NCI-H1092 (cell line): ENCODE measurements at places on chromosomes 3 and 15.

DNA sequence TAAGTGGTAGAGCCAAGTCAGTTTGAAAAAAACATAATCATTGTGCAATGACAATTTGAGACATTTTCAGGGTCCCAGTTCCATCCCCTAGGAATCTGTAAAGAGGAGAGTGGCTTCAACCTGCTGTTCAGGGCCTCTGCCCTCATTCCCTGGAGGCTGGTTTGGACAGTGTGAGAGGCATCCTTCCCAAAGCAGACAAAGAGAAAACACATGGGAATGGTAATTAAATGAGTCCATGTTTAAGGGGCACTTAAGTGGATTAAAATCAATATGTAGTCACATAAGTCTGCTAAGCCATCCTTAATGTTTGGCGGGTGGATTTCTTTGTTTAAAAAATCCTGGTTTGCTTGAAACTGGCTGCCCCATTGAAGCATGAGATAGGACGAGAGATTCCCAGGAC, 146.3 kb upstream of the CTDSPL start:
- DNase-seq, result no peak

GRCh38 chr15:58760385-58761009, 10.6 kb upstream of the MINDY2 start:
- no peak for DNase-seq

- DNase-seq, result no peak
Measured at GRCh38 chr3:8327739-8328138, 173.9 kb upstream of the LMCD1 start.

- DNase-seq, result no peak
Measured at GRCh38 chr15:41417418-41418195, 712 bp downstream of the RTF1 start.

DNA sequence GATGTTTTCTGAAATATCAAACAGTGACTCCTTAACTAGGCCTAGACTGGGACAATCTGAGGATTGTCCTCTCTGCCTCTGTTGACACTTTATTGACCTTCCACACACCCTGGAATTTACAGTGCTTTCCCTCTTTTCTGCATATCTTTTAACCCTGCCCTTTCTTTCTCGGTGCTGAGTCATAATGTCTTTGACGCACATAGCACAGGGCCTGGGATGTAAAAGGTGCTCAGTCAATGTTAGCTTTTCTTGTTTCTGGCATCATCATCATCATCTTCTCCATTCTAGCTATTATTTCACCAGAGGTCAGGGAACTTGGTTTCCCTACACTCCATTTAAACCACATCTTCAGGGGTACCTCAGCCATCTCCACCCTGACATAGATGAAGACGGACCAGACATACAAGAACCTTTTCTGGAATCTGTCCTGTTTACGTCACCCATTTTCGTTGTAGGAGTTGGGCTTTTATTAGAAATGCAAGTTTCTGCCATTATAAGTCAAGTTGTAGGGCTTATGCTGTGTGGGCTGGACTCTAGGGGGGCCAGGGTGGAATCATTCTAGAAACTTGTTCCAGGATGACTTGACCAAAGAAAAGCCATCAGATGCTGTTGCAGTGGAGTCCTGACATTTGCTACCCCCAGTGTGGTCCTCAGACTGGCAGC, 46.6 kb downstream of the ZBTB38 start:
- DNase-seq, result no peak

DNA sequence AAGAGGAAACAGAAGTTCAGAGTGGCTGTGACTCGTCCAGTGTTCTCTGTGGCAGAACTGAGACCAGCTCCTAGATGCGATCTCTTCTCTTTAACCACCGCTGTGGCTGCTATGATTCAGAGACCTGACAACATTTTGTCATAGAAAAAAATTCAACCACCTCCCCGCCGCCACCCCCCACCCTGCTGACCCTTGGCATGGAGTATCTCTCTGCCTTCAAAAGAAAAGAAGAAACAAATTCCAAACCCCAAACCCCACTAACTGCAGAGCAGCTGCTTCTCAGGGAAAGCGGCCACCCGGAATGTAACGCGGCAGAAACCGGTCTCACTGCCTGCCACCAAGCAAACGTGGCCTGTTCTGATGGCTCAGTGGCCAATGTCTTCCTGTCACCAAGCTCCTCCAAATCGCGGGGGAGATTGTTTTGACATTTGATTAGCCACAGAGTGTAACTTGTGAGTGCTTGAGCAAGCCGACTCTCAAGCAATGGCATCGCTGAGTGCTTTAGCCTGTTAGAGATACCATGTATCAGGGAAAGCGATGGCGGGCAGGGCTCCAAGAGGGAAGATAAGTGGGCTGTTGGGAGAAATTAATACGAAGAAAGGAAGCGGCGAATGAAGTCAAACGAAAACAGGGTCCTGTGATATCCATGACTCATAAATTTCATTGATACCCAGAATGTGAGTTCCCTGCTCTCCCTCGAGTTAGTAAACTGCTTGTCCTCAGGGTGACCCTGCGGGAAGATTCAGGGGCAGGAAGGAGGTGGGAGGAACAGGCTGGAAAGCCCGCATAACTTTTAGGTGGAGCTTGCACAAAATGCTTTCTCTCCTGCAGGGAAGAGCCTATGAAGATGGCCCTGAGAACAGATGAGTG, 44.8 kb upstream of the TLE3 start:
- no peak for DNase-seq

DNA sequence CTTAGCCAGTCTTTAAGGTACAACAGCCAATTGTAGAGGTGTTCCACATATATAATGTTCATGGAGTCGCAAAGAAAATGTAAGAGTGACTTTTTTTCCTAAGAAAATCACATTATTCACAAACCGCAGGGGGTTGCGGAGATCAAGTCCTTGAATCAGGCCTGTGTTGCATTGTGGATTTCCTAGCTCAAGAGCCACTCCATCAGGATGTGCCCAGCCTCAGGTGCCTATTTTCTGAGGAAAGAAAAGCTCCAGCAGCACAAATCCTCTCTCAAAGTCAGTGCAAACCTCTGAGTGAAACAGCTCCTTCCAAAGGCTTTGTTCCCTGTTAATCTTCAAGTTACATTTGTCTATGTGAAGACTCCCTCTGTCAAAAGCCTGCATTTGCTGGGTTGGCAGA, 349.4 kb downstream of the CLSTN2 start:
- DNase-seq, result no peak

GRCh38 chr3:29854821-29855220, 574.0 kb downstream of the RBMS3 start:
- no peak for DNase-seq

DNA sequence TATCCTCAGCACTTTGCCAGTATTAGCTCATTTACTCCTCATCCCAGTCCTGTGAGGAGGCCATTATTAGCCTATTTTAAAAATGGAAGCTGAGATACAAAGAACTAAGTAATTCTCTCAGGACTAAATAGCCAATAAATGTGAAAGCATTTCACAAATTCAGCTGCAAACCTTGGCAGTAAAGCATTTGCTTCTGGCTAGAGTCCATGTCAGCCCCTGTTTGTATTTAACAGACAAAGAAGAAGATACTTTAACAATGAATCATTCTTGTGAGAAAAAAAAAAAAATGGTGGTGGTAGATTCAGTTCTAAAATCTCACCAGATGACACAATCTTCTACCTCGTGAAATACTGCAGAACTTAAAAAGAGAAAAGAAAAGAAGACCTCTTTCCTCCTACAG, 85.0 kb upstream of the CNTN6 start:
- DNase-seq, result no peak

- DNase-seq, result no peak
Measured at GRCh38 chr3:100558233-100558632, 51.2 kb upstream of the ADGRG7 start.

- no peak for DNase-seq
Measured at GRCh38 chr3:13528217-13528867, 20.6 kb upstream of the FBLN2 start.

GRCh38 chr3:81251096-81251495, 510.3 kb downstream of the GBE1 start:
- DNase-seq, result no peak

- no peak for DNase-seq
Measured at GRCh38 chr3:23442598-23443383, 239.7 kb downstream of the UBE2E2 start.

GRCh38 chr15:54083501-54083900, 105.3 kb downstream of the UNC13C start:
- no peak for DNase-seq

DNA sequence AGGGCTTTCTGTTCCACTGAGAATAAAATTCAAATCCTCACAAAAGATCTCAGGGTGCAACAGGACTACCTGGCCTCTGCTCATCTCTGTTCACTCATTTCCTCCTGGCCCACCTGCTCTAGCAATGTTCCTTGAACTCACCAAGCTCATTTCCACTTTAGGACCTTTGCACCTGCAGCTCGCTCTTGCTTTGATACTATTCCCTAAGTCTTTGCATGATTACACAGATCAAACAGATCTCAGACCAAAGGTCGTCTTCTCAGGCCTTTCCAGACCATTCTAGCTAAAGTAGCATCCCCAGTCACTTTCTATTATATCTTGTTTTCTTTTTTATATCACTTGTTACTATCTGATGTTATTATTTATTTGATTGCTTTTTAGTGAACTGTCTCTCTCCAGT, 54.7 kb downstream of the B3GNT5 start:
- no peak for DNase-seq

DNA sequence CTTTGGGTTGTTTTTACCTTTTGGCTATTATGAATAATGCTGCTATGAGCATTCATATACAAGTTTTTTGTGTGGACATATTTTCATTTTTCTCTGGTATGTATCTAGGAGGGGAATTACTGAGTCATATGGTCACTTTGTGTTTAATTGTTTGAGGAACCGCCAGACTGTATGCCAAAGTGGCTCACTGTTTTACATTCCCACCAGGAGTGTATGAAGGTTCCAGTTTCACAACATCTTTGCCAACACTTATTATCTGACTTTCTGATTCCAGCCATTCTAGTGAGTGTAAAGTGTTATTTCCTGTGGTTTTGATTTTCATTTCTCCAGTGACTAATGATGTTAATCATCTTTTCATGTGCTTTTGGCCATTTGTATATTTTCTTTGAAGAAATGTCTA, 51.8 kb downstream of the CMTM7 start:
- no peak for DNase-seq

GRCh38 chr3:66884659-66885058, 113.4 kb upstream of the KBTBD8 start:
- DNase-seq, result no peak

DNA sequence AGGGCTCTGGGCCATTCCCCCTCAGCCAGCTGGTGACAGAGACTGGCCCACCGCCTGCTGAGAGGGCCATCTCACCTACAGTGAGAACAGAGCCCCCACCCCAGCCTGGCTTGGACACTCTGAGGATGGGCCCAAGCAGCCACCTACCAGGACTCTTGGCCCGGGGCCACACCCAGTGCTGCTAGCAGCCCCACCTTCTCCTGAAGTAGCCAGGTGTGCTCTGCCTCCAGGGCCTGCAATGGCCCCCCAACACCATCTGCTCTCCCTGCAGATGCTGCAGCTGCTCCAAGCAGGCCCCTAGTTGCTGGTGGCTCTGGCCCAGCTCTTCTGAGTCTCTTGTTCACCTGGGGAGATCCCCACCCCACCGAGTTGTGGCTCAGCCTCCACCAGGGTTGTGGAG, 6.8 kb upstream of the CLK3 start:
- DNase-seq, result no peak

GRCh38 chr3:178536211-178537079, at the start of gene KCNMB2:
TSS of gene KCNMB2 (plus strand) at chr3:178536436.
- DNase-seq, result peak; percentile 56

- DNase-seq, result no peak
Measured at GRCh38 chr3:37819591-37819990, 42.1 kb upstream of the CTDSPL start.

- DNase-seq, result no peak
Measured at GRCh38 chr3:42120866-42121265, 29.7 kb downstream of the TRAK1 start.

DNA sequence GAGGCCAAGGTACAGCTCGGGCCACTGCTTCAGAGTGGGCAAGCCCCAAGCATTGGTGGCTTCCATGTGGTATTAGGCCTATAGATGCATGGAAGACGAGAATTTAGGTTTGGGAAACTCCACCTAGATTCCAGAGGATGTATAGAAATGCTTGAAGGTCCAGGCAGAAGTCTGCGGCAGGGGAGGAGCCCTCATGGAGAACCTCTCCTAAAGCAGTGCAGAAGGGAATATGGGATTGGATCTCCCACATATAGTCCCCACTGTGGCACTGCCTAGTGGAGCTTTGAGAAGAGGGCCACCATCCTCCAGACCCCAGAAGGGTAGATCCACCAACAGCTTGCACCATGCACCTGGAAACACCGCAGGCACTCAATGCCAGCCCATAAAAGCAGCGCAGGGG, 48.1 kb upstream of the XXYLT1 start:
- DNase-seq, result no peak

- DNase-seq, result peak; percentile 51
Measured at GRCh38 chr15:29631076-29632070, 190.9 kb downstream of the TJP1 start.

- no peak for DNase-seq
Measured at GRCh38 chr3:143220741-143221140, 101.2 kb downstream of the CHST2 start.

DNA sequence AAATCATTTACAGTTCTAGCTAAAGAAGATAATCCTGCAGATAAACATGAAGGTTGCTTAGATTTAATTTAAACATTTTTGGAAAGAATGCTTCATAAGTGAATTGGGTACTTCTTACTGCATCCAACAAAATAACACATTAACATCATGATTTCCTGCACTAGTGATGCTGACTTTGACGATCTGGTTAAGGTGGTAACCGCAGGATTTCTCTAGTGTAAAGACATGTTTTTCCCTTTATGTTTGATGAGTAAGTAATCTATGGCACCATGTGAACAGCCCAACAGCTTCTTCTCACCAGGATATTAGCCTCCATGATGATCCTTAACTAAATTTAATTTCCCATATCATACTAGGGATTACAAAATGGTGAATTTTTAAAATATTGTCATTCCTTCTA, 14.1 kb downstream of the SPPL2A start:
- no peak for DNase-seq

GRCh38 chr3:128194843-128195242, 41.6 kb downstream of the EEFSEC start:
- DNase-seq, result no peak

DNA sequence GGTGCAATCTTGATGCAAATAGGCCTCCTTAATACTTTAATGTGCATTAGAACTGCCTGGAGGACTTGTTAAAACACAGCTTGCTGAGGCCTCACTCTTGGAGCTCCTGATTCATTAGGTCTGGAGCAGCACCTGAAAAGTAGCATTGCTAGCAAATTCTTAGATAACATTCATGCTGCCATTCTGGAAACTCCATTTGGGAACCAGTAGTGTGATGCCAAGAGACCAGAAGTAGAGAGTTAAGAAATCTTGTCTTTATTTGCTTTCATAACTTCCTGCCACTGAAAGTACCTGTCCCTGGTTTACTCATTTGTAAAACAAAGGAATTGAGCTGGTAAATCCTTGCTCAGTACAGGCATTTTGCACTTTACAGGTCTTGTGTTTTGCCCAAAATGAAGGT, 72.0 kb downstream of the RAP2B start:
- no peak for DNase-seq

GRCh38 chr15:64480891-64481290, 20.5 kb downstream of the ZNF609 start:
- DNase-seq, result no peak

GRCh38 chr3:143166376-143166775, 46.8 kb downstream of the CHST2 start:
- no peak for DNase-seq
